CD4-positive, alpha-beta T cell treated with Interleukin-10 for 1 hour (primary cell): ENCODE measurements at places on chromosomes 7 and 10.

- no peak for DNase-seq
Measured at GRCh38 chr7:154568346-154568745, 434.6 kb downstream of the PAXIP1 start.

DNA sequence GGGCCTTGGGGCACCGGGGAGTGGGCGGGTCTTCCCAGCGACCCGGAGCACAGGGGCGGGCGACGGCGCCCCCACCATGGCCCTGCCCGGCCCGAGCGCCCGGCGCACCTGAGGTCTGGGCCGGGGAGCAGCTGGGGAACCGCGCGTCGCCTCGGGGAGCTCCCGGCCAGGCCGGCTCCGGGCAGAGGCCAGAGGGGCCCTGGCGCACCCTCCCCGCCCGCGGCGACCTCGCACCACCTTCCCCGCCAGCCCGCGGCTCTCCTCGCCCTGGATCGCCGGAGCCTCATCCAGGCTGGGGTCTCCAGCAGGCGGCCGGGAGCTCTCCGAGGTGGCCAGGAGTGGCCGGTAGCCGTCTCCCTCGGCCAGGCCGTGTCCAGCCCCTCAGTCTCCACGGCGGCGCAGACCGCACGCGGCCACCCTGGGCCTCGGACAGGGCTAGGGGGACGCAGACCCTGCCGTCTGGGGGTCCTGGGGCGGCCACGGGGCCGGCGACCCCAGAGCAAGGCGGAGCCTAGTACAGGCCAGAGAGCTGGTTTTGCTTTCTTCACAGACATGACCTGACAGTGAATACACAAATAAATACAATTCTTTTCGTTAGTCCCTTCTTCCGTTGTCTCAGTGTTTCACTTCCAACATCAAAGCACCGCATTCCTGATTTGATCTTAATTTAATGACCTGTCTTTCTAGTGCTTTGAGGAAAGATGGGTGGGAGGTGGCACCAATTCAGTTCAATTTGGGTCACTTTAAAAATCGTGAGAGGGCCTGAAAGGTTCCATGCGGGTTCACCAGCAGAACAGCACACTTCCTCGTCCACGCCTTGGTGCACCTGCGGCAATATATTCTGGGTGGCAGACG lies 356.9 kb downstream of the DNAJB6 start:
- no peak for DNase-seq

- no peak for DNase-seq
Measured at GRCh38 chr10:110075686-110076085, 67.9 kb downstream of the ADD3 start.

GRCh38 chr10:79234391-79235315 lies 112.6 kb upstream of the PPIF start:
- no peak for DNase-seq

GRCh38 chr10:132582771-132583170 lies 45.2 kb downstream of the INPP5A start:
- DNase-seq, result no peak

DNA sequence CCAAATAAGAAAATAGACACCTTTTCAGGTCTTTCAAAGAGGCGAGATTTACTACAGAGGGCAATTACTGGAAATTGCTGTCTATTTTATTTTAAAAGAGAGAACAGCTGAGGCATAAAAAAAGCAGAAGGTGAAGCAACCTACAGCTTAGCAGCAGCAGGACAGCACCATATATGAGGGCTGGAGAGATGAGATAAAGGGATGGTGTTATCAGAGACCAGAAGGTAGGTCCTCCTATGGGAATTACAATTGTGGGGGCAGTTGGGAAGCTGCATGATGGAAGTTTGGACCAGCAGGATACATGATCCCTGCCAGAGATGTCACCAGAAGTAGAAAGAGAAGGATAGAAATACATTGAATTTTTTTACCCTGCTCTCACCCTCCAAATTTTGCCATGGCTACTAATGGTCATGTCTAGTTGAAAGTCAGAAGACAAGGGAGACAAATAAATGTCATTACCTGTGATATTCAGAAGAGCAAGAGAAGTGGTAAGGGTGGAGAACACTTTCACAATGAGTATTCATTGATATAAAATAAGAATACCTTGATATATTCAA lies 77.2 kb upstream of the CALCR start:
- no peak for DNase-seq

GRCh38 chr10:102009801-102010425 lies 46.1 kb downstream of the ARMH3 start:
- DNase-seq, result peak; percentile 69
